ENCODE measurements at places on chromosomes 4 and X. TPM values are rescaled to one million over a fixed set of nuclear protein-coding genes. Genes with fewer than 3 reads are reported as not detected.

GRCh38 chrX:817759-818300, 187.2 kb downstream of the SHOX start:
- no peak for DNase-seq

GRCh38 chr4:1204828-1205585, 32.6 kb upstream of the SPON2 start:
- DNase-seq, result no peak

- DNase-seq, result no peak
Observed at GRCh38 chrX:11458170-11458569, 165.0 kb downstream of the AMELX start.

- DNase-seq, result no peak
Observed at GRCh38 chrX:53584891-53585290, 101.6 kb downstream of the HUWE1 start.

- DNase-seq, result no peak
Observed at GRCh38 chr4:171779301-171779700, 33.9 kb upstream of the GALNTL6 start.

DNA sequence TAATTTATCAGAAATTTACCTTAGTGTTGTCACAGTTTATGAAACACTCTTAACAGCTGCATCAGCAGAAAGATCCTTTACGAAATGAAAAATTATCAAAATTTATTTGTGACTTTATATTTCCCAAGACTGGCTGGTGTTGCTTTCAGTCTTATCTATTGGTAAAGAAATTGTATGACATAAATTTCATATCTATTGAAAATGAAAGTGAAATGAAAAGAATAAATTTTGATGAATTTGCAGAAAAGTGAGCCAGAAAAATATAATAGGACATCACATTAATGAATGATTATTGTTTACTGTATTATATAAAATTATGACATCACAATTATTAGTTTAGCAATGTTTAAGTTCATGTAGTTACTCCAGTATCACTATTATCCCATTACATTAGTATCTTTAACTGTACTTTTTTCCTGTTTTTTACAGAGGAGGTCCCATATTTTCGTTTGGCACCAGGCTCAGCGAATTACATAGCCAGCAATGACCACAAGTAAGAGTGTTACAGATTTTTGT, 13.2 kb upstream of the TMEM165 start:
- DNase-seq, result no peak

DNA sequence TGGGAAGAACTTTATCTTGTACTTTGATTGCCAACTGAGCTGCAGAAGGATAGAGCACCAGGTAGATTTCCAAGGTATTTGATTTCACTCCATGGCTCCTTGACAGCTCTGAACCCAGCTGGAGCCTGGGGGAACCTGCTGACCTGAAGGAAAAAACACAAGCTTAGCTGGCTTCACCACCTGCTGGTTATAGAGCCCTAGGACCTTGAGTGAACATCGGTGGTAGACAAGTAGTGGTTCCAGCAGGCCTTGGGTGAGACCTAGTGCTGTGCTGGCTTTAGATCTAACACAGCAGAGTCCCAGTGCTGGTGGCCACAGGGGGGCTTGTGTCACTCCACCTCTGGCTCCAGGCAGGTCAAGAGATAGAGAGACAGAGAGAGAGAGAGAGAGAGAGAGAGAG, 1102.6 kb downstream of the ADGRL3 start:
- no peak for DNase-seq

GRCh38 chr4:104967034-104967401, 179.7 kb upstream of the TET2 start:
- no peak for DNase-seq

- DNase-seq, result no peak
Observed at GRCh38 chrX:57104921-57105398, 16.4 kb downstream of the SPIN2B start.

GRCh38 chr4:54548098-54548620, 109.6 kb upstream of the KIT start:
- DNase-seq, result no peak

- no peak for DNase-seq
Observed at GRCh38 chrX:13691841-13692371, 3.0 kb downstream of the RAB9A start.

DNA sequence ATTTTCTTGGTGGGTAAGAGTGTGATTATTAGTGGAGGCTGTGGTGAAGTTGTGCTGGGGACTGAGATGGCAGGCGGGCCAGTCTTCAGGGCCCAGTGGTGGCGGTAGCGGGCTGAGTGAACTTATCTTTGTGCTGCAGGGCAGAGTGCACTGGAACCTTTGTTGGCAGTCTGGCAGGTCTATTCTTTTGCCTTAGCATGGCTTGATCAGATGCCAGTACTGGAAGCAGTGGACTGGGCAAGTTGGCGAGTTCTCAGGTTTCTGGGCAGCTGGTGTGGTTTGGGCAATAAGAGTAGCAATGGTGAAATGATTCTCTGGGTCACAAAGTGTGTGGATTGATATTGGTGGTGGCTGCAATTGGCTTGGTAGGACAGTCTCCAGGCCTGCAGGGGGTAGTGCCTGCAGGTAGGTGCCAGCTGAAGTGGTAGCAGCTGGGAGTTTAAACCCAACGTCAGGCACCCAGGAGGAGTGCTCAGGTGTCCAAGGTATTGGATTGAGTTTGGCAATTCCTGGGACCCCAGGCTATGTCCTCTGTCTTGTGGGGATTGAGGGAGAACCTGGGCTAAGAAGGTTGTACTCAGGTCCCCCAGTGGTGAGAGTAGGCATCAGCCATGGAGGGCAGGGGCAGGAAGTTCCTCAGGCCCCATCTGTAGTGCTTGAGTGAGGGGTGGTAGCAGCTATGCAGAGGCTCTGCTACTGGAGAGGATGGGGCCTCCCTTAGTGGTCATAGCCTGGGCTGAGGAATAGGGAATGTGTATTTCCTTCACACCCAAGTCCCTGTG, 34.9 kb upstream of the SLC25A14 start:
- DNase-seq, result no peak

DNA sequence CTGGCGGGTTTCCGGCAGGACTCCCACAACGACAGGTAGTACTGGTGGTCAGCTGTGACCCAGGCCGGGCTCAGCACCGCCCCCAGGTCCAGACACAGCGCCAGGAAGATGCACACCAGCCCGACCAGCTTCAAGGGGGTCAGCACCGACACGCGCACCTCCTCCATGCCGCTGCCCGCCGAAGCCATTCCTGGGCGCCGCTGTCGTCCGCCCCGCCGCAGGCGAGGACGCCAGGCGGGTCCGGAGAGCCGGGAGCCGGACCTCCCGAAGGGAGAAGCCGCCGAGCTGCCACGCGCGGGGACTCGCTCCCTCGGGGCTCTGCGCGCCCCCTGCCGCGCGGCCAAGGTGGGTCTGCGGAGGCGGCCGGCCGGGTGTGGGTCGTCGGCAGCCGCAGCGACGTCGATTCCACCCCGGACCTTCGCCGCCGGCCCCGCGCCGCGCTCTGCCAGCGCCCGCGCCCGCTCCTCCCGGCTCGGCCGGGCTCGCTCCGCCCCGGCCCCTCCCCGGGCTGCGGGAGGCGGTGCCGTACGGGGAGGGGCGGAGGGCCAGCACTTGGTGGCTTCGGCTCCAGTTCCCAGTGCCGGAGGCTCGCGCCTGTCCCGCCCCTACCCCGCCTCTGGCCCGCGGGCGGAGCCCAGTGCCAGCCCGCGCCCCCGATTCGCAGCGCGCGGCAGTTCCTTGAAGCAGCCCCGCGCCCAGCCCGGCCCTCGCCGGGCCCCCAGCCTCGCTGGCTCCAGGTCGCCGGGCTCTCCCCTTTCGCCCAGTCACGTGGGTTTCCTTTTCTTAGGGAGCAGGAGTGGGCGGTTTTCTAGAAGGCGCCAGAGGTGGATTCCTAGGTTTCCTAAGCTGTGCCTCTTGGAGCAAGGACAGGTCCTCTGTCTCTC, at the start of gene TMEM47:
TMEM47 (minus strand) TSS at position 444 of the 884 bp plus-strand sequence; CDS start at position 188, 256 bp downstream.
- DNase-seq, result peak; percentile 17

DNA sequence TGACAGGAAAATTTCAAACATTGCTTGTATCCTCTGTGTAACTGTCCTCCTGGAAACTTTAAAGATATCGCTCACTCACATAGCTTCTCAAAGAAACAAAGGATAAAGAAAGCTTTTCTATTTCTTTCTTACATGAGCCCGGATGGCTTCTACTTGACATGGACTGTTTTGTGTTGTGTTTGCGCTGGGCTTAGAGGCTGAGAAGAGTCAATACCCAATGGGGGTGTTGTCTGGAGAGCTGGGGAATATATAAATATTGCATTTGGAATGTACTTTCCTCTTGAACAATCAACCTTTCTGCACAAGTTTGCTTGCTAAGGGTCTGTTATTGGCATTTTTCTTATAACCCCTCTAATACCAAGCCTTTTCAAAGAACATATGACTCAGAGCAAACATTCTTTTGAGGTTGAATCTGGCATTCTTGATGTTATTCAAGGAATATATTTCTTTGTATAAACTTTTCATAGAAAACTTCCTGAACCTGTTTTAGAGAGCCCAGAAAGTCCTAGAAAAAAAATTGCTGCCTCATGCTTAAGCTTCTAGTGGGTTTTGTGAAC, 331.9 kb downstream of the PACRGL start:
- no peak for DNase-seq

DNA sequence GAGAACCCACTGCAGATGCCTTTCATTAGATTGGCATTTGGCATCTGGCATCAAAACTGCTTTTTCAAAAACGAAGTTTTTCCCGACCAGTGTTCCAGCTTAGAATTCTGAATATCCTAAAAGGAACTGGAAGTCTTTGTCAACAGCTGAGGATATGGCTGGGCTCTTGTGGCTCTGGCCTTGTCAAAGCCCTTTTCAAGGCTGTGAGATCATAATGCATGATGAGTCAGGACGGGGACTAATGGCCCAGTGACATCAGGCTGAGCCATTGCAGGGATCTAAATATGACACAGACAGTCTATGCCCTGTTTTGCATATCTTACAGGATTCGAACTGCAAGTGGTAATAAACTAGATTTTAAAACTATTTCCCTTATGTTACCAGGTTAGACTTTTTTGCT, 306.4 kb downstream of the PTTG2 start:
- no peak for DNase-seq

DNA sequence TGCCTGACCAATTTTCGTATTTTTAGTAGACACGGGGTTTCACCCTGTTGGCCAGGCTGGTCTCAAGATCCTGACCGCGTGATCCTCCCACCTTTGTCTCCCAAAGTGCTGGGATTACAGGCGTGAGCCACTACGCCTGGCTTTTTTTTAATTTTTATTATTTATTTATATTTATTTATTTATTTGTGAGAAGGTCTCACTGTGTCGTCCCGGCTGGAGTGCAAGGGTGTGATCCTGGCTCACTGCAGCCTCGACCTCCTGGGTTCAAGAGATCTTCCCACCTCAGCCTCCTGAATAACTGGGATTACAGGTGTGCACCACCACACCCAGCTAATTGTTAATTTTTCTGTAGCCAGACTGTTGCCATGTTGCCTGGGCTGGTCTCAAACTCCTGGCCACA, 141.1 kb downstream of the CRLF2 start:
- no peak for DNase-seq

GRCh38 chrX:139815771-139816170, 107.8 kb upstream of the MCF2 start:
- no peak for DNase-seq

DNA sequence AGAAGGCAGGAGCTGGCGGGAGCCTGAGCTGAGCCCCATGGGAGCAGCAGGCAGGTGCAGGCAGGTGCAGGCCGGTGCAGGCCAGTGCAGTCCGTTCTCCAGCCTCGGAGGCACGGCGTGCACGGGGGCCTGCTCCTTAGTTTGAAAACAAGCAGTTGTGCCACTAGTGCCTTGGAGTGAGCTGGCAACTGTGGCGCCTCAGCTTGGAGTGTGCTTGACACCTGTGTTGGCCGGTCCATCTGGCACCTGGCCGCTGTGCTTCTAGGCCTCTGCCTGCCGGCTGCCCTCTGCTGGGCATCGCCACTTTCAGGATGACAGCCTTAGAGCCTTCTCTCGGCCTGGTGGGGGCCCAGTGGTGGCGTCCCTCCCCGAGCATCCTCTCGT, 47.9 kb downstream of the RGS12 start:
- no peak for DNase-seq

DNA sequence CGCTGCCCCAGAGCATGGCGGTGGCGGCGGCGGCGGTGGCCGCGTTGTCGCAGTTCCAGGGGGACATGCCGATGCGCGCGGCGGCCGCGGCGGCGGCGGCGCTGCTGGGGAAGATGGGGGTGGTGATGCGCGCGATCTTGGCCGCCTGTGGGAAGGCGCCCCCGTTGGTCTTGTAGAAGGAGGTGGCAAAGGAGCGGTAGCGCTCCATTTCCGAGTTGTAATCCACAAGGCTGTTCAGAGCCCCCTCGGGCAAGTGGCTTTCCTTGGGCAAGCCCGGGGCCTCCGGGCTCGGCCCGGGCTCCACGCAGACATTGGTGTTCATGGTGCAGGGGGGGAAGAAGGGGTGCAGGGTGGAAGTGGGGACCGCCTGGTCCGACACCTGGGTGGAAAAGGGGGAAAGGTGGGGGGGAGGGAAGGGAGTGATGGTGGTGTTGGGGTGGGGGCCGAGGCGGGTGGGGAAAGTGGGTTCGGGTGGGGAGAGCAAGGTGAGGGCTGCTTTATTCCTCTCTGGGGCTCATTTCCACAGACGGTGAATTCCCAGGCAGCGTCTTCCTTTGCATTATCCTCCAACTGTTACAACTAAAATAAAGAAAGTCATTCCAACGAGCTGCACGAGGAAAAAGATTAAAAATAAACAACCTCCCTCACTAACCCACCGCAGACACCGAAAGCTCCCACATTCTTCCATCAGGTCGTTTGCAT, 3.1 kb downstream of the CXXC4 start:
- no peak for DNase-seq

DNA sequence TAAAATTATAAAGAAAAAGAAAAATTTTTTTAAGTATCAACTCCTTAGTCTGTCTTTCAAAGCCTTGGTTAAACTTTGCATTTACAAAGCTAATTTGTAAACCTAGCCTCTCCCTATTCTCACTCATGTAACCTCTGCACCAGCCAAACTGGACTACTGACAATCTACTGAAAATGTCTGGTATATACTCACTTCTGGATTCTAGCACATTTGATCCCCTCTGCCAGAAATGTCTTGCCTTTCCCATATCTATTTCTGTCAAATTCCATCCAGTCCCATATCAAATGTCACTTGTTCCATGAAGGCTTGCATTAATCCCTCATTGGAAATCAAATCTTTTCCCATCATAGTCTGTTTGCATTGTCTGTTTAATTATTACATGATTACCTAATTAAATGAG, 105.8 kb upstream of the KLHL13 start:
- DNase-seq, result no peak

SRPK3 gene
- polyA plus RNA-seq, result 1.1 TPM

XAGE1A gene
- polyA plus RNA-seq, result not detected

PLXNB3 gene
- 4.7 TPM for polyA plus RNA-seq

CCDC149 gene
- 11.1 TPM for polyA plus RNA-seq

LRIT3 gene
- polyA plus RNA-seq, result 0.04 TPM

TLR10 gene
- not detected for polyA plus RNA-seq

VSIG4 gene
- polyA plus RNA-seq, result not detected

CT45A1 gene
- not detected for polyA plus RNA-seq

IQSEC2 gene
- polyA plus RNA-seq, result 10.6 TPM

FGF5 gene
- 43.7 TPM for polyA plus RNA-seq

CCDC158 gene
- polyA plus RNA-seq, result 0.10 TPM

ANXA3 gene
- 15.7 TPM for polyA plus RNA-seq

SULT1E1 gene
- polyA plus RNA-seq, result not detected

All from BJ (cell line).